ENCODE measurements at places on chromosomes 5 and 9.

GRCh38 chr9:132077881-132078698 is 1.6 kb downstream of the MED27 start:
- no peak overlapping the region for H3K27ac ChIP-seq
- H3K4me1 ChIP-seq = peaks cover 67% of the 10 kb centered on the region
- peaks cover 11% of the 10 kb centered on the region for H3K36me3 ChIP-seq
- H3K4me3 ChIP-seq = peak overlapping the region; percentile 89

DNA sequence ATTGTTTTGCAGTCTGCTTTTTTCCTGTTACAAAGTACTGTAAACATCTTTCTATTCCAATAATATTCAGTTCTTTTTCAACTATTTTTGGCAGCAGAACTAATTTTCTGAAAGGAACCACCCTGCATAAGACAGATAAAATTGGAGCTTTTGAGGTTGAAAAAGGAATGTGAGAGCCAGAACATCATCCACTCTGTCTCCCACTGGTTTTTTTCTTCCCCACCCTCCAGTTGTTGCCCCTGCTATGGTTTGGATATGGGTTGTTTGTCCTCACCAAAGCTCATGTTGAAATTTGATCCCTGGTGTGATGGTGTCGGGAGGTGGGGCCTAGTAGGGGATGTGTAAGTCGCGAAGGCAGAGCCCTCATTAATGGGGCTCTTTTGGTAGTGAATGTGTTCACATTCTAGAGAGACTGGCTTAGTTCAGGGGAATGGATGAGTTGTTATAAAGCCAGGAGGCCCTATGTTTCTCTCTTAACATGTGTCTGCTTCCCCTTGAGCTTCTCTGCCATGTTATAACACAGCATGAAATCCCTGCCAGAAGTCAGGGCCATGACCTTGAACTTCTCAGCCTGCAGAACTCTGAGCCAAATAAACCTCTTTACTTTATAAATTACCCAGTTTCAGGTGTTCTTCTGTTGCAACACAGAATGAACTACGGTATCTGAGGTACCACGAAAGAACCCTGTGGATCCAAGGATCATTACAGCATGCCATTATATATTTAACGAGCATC is 34.8 kb upstream of the MAST4 start:
- no peaks in the 10 kb centered on the region for H3K4me1 ChIP-seq
- no peak overlapping the region for H3K4me3 ChIP-seq
- H3K27me3 ChIP-seq = no peaks in the 10 kb centered on the region
- H3K36me3 ChIP-seq = no peaks in the 10 kb centered on the region
- no peak overlapping the region for H3K27ac ChIP-seq
- no peak for DNase-seq

DNA sequence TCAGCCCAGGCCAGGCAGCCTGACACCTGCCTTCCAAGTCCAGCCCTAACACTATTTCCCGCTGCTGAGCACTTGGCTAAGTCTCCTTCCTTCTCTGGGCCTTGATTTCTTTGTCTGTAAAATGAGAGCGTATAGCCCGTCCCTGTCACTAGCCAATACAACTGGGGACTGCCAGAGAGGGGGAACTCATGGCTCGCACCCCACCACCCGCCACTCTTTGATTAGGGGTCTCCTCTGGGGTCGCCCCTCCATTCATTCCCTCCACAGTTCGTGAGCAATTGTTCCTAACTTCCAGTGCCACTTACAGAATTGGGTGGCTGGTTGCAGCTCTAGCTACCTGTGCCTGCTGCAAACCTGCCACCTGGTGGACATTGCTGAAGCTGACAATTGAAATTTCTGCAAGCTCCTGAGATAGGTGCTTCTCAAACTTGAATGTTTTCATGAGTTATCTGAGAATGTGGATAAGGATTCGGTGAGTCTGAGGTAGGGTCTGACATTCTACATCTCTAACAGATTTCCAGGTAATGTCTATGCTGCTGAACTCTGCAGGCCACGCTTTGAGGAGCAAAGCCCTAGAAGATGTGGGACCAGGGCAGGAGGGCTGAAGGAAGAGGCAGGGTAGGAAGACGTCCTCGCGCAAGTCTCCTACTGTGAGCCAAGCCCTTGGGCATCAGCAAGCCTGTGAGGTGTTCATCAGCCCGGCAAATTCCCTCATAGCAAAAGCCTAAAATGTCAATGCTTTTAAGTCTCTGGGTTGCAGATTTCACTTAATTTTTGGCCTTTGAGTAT is 13.3 kb upstream of the RECK start:
- H3K27me3 ChIP-seq = no peaks in the 10 kb centered on the region
- H3K4me3 ChIP-seq = no peak overlapping the region
- no peak overlapping the region for H3K27ac ChIP-seq
- no peaks in the 10 kb centered on the region for H3K36me3 ChIP-seq
- H3K4me1 ChIP-seq = no peaks in the 10 kb centered on the region

- peaks cover 20% of the 10 kb centered on the region for H3K4me1 ChIP-seq
- no peaks in the 10 kb centered on the region for H3K27me3 ChIP-seq
- DNase-seq = no peak
- no peak overlapping the region for H3K4me3 ChIP-seq
- no peak overlapping the region for H3K27ac ChIP-seq
- H3K36me3 ChIP-seq = peaks cover 43% of the 10 kb centered on the region
These were observed 11.0 kb downstream of the TMEM268 start for GRCh38 chr9:114621975-114622609.

DNA sequence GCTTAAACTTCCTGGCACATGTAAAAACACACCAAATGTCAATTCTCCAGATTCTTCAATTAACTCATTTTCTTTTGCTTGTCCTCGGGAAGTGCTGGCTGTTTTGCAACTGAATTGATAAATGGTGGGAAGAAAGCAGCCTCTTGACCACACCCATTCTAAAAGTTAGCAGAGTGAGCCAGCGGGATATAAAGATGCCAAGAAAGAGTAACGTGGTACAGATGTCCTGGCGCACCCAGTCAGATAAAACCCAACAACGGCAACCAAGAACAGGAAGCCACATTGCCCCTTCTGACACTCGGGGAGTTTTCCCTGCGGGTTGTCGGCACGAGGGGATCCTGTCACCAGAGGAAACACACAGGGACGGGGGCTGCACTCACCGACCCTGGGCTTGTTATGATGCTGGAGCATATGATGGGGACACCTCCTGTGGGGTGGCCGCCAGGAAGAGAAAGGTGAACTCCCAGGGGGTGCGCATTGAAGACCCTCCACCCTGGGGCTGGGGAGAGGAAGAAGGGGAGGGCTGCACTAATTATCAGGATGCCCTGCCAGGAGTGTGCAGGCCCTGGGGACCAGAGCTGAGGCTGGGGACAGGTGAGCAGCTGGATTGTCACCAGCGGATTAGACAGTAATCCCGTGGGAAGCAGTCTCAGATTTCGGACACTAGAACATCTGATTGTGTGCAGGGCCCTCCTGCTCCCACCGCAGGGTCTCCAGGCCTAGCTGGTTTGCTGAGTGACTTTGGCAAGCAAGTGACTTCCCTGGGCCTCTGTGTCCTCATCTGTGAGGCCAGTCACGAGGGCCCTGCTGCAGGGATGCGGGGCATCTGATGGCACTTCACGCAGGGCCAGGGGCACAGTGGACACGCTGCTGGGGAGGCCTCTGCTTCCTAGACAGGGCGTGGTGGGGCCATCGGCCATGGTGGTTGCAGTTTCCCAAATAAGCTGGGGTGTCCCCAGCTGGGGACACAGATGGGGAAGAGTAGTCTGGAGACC is 59.2 kb downstream of the CRB2 start:
- no peaks in the 10 kb centered on the region for H3K4me1 ChIP-seq
- H3K27me3 ChIP-seq = no peaks in the 10 kb centered on the region
- H3K4me3 ChIP-seq = no peak overlapping the region
- peak; percentile 50 for DNase-seq
- H3K27ac ChIP-seq = no peak overlapping the region

DNA sequence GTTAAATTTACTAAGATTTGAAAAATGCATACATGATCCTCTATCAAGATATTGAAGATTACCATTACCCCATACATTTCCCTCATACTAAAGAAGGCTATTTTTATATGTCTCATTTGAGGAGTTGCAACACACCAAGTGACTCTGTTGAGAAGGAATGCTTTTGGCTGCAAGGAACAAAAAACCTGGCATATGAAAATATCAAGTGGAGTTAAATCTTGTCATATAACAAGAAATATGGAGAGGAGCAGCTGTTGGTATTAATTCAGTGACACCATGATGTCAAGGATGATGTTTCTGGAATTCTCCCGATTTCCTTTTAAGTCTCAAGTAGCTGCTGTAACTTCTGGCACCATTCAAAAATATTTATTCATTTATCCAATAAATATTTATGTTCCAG is 193.8 kb downstream of the CSNK1G3 start:
- no peak for DNase-seq
- H3K27ac ChIP-seq = no peak overlapping the region
- no peak overlapping the region for H3K4me3 ChIP-seq
- H3K36me3 ChIP-seq = no peaks in the 10 kb centered on the region
- no peaks in the 10 kb centered on the region for H3K4me1 ChIP-seq

Data from spleen (tissue), 13 donors.